ENCODE measurements at places on chromosomes 3 and 15. TPM values are rescaled to one million over a fixed set of nuclear protein-coding genes. Genes with fewer than 3 reads are reported as not detected.

MYLK gene
- 23.0 TPM for total RNA-seq

ZNF774 gene
- 11.9 TPM for total RNA-seq

GRIP2 gene
- total RNA-seq: 4.5 TPM

STRIT1 gene
- not detected for total RNA-seq

TERC gene
- 19.0 TPM for total RNA-seq

NDUFB5 gene
- total RNA-seq: 78.8 TPM

ZBTB20 gene
- 12.8 TPM for total RNA-seq

HGD gene
- 102 TPM for total RNA-seq

DOCK3 gene
- total RNA-seq: 0.09 TPM

GOLGA8T gene
- total RNA-seq: not detected

MYL3 gene
- total RNA-seq: 13.8 TPM

MCCC1 gene
- total RNA-seq: 42.8 TPM

SMCO1 gene
- total RNA-seq: not detected

SH2D7 gene
- not detected for total RNA-seq

TMEM45A gene
- 5.6 TPM for total RNA-seq

MUC4 gene
- 0.21 TPM for total RNA-seq

MYRIP gene
- 0.59 TPM for total RNA-seq

BOC gene
- total RNA-seq: 0.73 TPM

IL20RB gene
- total RNA-seq: 5.5 TPM

BNC1 gene
- total RNA-seq: not detected

SKOR1 gene
- not detected for total RNA-seq

KLHL25 gene
- total RNA-seq: 16.0 TPM

CLDN16 gene
- total RNA-seq: 0.27 TPM

EAF1 gene
- 33.0 TPM for total RNA-seq

CYP19A1 gene
- total RNA-seq: 0.77 TPM

PLAAT1 gene
- total RNA-seq: 1.5 TPM

UROC1 gene
- total RNA-seq: not detected

CTXN2 gene
- total RNA-seq: not detected

CLDN11 gene
- 0.51 TPM for total RNA-seq

RLBP1 gene
- not detected for total RNA-seq

GREM1 gene
- total RNA-seq: 0.54 TPM

CHRD gene
- 5.5 TPM for total RNA-seq

WDR82 gene
- total RNA-seq: 68.7 TPM

KCNMB3 gene
- total RNA-seq: 6.7 TPM

NUP210 gene
- 58.5 TPM for total RNA-seq

SH3GL3 gene
- total RNA-seq: not detected

CGNL1 gene
- 8.3 TPM for total RNA-seq
